ENCODE measurements at places on chromosomes 2 and 18.

DNA sequence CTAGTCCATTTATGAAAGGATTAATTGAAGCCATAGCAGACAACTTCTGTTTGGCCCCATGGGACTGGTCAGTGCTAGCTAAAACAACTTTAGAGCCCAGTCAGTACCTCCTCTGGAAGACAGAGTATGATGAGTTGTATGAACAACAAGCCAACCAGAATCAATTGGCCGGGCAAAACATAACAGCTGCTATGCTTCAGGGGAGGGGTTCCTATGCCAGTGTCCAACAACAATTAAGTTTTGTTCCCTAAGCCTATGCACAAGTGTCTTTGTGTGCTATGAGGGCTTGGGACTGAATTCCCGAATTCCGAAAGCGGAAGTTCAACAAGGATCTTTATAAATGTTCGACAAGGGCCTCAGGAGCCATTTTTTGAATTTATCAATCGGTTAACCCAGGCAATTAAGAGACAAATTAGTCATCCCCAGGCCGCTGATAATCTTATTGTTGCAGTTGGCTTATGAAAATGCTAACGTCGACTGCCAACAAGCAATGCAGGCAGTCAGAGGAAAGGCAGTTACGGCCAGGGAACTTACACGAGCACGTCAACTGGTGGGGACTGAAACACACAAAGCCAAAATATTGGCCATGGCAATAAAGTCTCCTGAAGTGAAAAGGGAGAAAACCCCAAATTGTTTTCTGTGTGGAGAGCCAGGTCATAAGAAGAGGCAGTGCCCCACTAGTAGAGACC lies 57.9 kb downstream of the ZNF638 start:
- DNase-seq, result no peak

- DNase-seq, result no peak
These were observed 138.9 kb downstream of the PTH2R start for GRCh38 chr2:208545403-208546042.

- DNase-seq, result no peak
These were observed 37.9 kb downstream of the B4GALT6 start for GRCh38 chr18:31646332-31647126.

- DNase-seq, result no peak
These were observed 6.8 kb downstream of the SRSF7 start for GRCh38 chr2:38744399-38744780.

DNA sequence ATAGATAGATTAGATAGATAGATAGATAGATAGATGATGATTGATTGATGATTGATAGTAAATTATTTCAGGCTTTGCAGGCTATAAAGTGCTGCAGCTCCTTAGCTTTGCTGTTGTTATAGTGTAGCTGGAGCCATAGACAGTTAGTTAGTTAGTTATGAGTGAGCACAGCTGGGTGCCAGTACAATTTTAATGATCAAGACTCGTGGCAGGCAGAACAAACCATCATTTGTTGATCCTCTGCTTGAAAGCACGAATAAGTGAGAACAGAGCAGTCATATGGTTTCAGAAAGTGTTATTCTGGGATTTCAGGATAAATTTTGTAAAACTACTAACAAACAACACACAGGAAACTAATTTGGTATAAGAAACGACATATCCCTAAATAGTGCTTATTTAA lies 53.9 kb downstream of the THOC1 start:
- no peak for DNase-seq

- no peak for DNase-seq
These were observed 63.4 kb upstream of the OTOS start for GRCh38 chr2:240203788-240204270.

DNA sequence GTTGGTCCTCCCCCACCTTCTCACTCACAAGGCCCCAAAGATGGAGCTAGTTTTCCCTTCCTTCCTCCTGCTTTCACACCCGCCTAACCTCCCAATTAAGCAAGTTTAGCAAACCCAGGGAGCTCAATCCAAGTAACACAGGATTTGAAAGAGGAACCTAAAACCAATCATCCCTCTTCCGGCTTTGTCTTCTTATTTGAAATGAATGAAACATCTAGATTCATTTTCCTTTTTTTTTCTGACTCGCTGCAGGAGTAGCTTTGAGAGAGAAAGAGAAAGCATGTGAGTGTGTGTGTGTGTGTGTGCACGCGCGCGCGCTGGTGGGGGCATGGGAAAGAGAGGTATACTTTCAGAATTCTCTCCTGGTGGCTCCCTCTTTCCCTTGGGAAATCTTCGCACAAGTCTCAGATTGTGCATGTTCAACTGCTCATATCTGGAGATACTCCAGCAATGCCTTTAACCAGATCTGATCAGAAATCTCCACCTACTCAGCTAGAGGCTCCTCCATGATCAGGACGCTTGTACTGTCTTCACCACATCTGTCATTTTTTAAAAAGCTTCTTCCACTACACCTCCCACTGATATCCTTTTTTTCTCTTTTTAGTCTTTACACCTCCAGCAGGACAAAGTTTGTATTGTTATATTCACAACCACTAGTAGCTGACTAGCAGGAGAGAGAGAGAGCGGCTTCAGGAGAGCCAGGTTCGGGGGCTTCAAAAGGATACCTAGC lies 1.7 kb downstream of the SLC8A1 start:
- no peak for DNase-seq

- no peak for DNase-seq
These were observed 35.2 kb downstream of the SPOPL start for GRCh38 chr2:138536740-138537139.

- no peak for DNase-seq
These were observed 5.6 kb upstream of the TNS1 start for GRCh38 chr2:218008060-218009040.

GRCh38 chr2:204586444-204587180 lies 41.3 kb downstream of the PARD3B start:
- DNase-seq, result no peak

GRCh38 chr2:43230351-43230885 lies 4.0 kb upstream of the ZFP36L2 start:
- DNase-seq, result no peak

GRCh38 chr2:57544624-57545023 lies 502.0 kb upstream of the VRK2 start:
- no peak for DNase-seq

DNA sequence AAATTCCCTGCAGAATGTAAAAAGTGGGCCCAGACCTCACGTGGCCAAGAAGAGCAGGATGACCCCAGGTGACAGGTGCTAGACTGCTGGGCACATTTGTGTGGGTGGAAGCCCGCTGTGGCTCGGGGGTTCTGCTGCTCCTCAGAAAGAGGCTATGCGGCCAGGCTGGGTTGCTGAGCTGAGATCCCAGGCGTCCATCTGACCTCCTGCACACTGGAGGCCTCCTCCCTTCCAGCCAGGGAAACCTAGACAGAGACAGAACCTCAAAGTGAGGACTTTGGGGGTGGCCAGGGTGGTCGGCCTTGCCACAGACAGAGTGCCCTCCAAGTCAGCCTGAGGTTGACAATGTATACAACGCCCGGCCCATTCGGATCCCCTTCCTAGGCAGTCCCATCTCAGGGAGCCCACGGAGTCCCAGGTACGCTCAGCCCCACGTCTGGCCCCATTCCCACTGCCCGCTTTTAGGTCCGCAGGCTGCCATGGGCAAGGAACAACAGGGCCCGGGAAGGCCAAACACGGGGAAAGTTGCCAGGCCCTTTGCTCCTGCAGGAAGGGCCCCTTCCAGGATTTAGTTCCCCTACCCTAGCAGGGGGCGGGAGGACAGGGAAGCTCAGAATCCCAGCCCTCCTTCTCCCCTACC lies 75.6 kb downstream of the KIAA2012 start:
- no peak for DNase-seq

GRCh38 chr18:48835119-48835518 lies 115.6 kb downstream of the SMAD7 start:
- no peak for DNase-seq

DNA sequence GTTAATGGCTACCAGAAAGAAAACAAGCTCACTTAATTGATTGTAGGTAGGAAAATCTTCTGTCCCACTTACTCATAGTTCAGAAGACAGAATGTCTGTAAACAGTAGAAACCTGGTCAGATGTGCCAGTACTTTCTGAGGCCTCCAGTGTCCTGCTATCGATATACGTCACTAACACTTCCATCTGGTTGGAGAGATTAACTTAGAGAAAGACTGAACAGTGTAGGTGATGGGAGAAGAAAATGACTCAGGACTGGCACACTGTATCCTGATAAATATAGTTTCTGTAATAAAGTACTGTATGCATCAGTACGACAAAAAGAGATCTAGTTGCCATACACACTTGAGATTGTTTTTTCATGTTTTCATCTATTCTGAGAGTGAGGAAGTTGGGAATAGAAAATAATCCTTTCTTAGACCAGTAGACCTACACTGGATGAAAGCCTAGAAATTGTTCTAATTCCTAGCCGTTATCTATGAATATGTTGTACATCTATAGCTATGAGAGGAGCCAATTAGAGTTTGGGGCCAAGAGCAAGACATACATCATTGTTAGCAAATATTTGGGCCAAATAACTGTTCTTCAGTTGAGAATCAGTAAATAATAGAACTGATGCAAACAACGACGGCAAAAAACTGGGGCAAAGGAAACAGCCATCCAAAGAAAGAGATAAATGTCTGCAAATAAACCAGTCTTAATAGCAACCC lies 105.9 kb downstream of the NAT8 start:
- no peak for DNase-seq

DNA sequence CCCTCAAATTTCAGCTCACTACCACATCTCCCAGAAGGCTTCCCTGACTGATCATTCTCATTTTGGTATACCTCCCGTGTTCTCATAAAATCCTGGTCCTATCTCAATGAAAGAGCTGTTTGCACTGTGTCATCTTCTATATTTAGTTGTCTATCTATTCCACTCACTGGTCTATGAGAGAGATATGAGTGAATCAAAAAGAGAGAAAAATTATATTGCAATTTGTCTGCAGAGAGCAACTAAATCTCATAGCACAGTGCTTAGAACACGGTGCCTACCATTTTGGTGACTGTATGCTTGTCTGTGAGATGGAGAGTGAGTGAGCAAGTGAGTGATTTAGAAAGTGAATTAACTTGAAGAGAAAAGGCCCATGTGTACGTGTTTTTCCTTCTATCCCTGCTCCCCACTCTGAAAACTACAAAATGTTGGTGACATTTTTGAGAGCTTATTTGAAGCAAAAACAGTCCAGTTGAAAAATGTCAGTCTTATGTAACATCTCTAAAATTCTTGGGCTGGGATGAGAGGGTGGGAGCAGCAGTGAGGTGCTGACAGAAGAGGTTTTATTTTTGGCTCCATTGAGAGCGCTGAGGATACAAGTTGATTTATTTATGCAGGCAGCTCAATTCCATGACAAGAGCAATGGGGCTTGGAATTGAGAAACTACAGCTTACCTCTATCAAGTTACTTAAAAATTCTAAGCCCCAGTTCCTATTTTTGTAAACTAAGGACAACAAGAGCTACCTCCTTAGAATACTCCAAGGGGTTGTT lies 373.5 kb upstream of the CHST9 start:
- DNase-seq, result no peak

- no peak for DNase-seq
These were observed 188.8 kb downstream of the SETBP1 start for GRCh38 chr18:44869533-44869932.

- DNase-seq, result no peak
These were observed 112.2 kb downstream of the OSBPL6 start for GRCh38 chr2:178306352-178307073.

DNA sequence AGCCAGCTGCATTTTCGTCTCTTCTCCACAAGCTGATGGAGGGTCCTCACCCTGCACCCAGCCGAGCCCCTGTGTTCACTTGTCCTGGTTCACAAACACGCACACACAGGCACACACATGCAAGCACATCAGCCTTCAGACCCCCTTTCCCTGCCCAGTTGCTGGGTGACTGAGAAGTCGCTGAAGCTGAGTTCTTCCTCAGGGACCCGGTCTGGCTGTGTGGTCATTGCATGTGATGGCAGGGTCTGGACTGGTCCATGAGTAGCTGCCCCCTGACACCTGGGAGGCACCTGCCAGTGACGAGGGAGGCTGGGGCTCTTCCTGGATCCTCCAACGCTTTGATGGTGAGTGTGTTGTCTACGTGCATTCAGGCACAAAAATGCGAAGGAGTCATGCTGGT lies 546.1 kb upstream of the SALL3 start:
- no peak for DNase-seq

GRCh38 chr18:79597831-79598632 lies 81.6 kb upstream of the CTDP1 start:
- no peak for DNase-seq

- DNase-seq, result no peak
These were observed 58.2 kb upstream of the NEUROD1 start for GRCh38 chr2:181738563-181738962.

GRCh38 chr2:109135359-109136197 lies 6.6 kb downstream of the SH3RF3 start:
- no peak for DNase-seq

All from central memory CD4-positive, alpha-beta T cell (primary cell).